ENCODE measurements at places on chromosomes 13 and 19.

DNA sequence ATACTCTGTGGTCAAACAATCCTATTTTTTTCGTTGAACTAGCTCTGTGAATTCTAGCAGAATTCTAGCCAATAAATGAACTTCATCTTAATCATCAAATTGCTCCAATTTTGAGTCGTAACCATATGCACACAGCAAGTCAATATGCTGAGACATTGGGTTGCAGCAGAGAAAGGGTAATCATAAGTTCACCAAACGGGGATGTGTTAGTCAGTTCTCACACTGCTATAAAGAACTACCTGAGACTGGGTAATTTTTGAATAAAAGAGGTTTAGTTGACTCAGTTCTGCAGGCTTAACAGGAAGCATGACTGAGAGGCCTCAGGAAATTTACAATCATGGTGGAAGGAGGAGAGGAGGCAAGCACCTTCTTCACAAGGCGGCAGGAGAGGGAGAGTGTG is 67.7 kb upstream of the ABCC4 start:
- DNase-seq, result no peak

DNA sequence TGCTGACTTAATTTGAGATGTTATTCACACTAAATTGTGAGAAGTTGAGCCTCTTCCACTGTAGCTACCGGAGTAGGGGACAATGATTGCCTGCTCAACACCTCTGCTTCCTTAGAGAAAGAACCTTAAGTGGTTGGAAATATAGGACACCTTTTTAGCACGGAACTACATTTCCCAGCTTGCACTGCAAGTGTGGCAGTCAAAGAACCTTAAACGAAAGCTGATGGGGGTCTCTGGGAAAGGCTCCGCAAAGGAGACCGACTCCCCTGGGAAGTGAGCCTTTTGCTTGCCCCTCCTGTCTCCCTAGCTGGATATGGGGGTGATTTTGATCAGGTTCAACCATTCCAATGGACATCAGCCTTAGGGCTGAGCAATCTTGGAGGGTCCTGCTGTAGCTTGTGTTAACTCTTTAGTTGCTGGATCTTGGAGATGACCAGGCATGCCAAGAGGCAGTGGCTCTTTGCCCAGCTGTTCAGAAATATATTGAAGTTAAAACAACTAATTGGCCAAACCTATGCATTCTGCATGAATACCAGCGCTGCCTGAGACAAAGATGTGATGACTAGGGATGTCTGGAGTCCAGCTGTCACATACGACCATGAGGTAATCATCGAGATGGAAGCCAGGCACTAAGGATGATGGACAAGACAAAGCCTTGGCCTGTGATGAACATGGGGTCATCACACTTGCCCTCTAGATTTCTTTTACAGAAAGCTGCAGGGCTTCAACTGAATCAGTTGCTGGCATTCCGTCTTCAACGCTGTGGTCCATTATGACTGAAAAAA is 286.5 kb downstream of the FOXO1 start:
- no peak for DNase-seq

DNA sequence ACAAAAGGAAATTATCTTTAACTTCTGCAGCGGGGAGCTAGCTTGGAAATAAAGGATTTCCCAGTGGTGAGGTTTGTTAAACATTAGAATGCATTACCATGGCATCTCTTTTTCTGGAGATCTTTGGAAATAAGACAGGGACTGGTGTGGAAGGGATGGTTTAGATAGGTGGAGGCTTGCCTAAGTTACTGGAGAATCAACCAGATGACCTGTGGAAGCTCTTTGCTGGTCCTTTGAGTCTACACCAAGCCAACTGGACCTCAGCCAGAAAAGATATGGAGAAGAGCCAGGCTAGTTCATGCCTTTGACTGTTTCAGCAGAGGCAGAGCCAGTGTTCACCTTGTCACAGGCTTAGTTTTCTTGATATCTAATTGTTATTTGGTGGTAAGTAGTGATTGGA is 134.7 kb downstream of the KCNRG start:
- no peak for DNase-seq

DNA sequence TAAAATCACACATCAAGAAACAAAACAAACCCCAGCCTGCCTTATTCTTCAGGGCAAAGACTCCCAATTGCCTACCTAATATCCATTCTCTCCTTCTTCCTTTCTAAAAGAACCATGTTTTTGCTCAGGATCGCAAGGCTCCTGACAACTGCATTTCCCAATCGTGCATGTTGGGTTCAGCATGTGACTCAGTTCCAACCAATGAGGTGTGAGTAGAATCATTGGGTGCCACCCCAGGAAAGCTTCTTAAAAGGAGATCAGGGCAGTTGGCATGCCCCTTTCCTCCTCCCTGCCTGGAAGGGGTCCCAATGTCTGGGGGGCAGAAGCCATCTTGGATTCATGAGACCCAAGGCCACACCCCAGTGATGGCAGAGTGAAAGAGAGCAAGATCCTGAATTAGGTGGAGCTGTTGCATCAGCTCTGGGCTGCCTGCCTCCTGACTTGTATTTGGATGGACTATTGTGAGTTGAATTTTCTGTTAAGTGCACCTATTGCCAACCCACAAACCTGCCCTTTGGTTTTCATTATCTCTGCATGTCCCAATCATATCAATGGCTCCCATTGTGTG is 26.0 kb upstream of the UBAC2 start:
- DNase-seq, result no peak

DNA sequence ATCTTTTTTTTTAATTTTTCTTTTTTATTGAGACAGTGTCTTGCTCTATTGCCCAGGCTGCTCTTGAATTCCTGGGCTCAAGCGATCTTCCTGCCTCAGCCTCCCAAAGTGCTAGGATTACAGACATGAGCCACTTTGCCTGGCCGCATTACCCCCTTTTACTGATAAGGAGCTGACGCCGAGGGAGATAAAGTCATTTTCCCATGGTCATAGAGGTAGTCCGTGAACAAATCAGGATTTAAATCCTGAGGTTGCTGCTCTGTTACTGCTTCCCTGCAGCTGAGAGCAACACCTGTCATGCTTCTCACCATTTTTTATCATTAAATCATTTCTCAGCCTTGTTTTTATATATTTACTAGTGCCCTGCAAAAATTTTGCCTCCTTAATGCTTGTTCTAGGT is 7.4 kb downstream of the CYSLTR2 start:
- no peak for DNase-seq

DNA sequence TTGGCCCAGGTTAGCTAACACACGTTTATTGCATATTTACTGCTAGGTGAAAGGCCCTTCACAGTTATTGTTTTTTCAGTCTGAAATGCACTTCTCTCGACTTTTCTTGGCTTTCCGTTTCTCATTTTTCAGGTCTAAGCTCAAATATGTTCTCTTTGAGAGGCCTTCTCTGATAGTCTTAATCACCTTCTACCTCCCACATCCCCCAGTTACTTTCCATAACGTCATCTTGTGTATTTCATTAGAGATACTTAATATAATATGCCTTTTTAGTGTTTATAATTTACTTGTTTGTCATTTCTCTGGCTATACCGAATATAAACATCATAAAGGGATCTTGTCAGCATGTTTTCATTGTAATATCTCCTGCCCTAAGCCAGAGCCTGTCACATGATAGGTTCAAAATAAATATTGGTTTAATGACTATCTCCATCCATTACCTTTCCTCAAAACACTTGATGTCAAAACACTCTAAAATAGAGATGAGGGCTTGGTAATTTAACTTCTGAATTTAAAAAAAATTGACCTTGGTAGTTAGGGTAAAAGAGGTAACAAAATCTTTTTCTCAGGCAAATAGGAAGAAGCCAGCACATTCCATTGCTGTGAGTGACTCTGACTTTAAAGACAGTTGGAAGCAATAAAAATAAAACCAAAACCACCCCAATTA is 168.6 kb upstream of the RFC3 start:
- DNase-seq, result no peak

GRCh38 chr13:59607780-59608233 is 555.9 kb downstream of the DIAPH3 start:
- DNase-seq, result no peak

GRCh38 chr13:46728777-46729176 is 68.2 kb downstream of the ESD start:
- no peak for DNase-seq

DNA sequence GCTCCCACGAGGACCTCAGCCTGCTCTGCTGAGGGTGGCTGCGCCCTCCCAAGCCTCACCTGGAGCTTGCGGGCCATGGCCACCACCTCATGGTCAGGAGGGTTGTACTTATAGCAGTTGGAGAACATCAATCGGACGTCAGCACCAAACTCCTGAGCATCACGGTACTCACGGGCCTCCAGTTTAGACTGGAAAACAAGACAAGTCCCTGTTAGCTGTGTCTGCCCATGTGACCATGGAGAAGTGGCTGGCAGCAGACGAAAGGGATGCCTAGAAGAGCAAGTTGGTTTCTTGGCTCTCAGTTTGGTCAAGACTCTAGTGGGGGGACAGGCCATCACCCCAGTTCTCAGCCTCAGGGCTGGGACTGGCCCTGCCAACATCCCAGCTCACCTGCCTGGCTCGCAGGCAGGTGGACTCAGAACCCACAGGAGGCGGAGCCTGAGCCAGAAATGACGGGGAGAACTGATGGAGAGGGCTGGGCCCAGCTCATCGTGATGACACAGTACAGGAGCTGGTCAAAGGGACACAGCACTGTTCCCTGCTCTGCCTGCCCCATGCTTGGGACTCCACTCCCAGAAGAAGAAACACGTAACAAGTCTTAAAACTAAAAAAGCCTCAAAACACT is 31.2 kb upstream of the EPHX3 start:
- DNase-seq, result no peak

DNA sequence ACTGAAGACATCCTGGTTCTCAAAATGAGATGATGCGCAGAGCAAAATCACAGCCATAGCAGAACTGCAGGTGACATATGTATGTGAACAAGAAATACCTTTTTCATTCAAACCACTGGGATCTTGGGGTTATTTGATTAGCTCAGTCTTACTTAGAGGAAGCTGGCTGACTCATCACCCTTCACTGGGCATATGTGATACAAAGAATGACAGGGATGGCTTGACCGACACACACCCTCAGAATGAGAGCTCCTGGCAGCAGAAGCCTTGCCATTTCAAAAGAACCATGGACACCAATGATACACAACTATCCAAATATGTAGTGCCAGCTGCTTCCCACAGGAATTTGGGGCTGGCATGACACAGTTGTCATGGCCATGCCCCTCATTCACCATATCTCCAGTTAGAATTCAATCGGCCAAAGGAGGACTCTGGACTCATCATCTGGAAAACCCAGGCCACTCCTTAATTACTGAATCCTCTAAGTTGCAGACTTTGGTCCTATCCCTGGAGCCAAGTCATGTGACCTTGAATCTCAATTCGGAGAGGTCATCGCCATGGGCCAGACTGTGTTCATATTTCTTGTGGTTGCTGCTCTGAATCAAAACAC is 115.8 kb downstream of the KATNAL1 start:
- no peak for DNase-seq

All from activated CD4-positive, CD25-positive, alpha-beta regulatory T cell (primary cell).